ENCODE measurements at places on chromosomes 11 and 22.

- DNase-seq = no peak
Measured at GRCh38 chr11:123139206-123139605, 55.8 kb downstream of the CLMP start.

GRCh38 chr22:22674467-22674866 lies 30.1 kb downstream of the GGTLC2 start:
- DNase-seq = no peak

GRCh38 chr11:46387919-46388618 lies 3.5 kb downstream of the CHRM4 start:
- DNase-seq = no peak

GRCh38 chr22:37242395-37242918 lies 1.6 kb downstream of the RAC2 start:
- DNase-seq = peak; percentile 84

GRCh38 chr11:73576185-73576614 lies 21.7 kb downstream of the FAM168A start:
- DNase-seq = no peak

DNA sequence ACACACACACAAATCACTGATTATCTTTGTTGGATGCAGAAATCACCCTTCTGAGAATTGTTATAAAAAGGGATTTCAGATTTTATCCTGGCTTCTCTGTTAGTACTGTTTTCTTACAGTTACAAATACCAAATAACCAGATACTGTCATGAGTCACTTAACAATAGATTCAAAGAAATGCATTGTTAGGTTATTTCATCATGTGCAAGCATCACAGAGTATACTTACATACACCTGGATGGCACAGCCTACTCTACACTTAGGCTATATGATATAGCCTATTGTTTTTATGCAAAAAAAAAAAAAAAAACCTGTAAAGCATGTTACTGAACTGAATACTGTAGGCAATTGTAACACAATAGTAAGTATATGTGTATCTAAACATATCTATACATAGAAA lies 319.2 kb upstream of the ARHGAP42 start:
- DNase-seq = no peak

DNA sequence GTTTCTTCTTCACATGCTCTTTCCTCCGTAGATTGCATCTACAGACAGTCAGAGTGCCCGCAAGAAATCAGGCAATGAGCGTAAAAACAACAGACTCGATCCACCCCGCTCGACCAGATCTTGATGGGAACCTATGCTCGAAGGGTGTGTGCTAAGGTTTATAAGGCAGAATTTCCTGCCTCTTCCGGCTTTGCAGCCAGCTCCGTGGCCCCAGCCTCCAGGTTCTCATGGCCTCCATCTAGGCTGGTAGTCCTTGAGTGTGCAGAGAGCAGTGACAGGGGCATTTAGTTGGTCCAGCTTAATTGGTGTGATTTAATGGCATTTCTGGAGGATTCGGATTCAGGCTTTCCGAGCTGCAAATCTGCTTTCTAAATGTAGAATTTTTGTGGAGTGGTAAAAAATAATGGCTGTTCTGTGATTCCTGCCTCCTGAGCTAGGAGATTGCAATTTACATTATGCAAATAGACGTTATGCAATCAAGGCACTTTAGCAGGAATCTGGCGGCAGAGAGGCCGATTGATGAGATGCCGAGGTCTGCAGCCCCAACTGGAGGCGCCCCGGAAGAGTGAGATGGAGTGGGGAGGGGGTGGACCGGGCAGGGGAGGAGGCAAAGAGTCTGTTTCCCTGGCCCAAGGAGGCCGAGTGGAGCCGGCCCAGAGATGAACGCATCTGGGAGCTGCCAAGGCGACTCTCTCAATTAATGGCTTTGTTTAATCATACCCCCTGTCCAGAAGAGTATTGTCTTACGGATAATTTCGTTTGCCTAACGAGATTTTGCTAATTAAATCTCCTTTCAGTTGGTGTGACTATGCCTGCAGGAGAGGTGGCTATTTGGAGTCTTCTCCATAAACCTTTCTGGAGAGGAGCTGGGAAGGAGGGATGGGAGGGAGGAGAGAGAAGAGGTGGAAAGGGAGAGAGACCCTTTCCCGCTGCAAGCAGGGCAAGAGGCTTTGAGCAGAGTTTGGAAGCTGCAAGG lies 75.3 kb downstream of the PKNOX2 start:
- no peak for DNase-seq

GRCh38 chr11:88544656-88545280 lies 207.2 kb upstream of the CTSC start:
- no peak for DNase-seq

- DNase-seq = no peak
Measured at GRCh38 chr11:11916981-11917399, 75.2 kb downstream of the USP47 start.

GRCh38 chr22:49992921-49993648 lies 19.5 kb downstream of the IL17REL start:
- DNase-seq = peak; percentile 50

DNA sequence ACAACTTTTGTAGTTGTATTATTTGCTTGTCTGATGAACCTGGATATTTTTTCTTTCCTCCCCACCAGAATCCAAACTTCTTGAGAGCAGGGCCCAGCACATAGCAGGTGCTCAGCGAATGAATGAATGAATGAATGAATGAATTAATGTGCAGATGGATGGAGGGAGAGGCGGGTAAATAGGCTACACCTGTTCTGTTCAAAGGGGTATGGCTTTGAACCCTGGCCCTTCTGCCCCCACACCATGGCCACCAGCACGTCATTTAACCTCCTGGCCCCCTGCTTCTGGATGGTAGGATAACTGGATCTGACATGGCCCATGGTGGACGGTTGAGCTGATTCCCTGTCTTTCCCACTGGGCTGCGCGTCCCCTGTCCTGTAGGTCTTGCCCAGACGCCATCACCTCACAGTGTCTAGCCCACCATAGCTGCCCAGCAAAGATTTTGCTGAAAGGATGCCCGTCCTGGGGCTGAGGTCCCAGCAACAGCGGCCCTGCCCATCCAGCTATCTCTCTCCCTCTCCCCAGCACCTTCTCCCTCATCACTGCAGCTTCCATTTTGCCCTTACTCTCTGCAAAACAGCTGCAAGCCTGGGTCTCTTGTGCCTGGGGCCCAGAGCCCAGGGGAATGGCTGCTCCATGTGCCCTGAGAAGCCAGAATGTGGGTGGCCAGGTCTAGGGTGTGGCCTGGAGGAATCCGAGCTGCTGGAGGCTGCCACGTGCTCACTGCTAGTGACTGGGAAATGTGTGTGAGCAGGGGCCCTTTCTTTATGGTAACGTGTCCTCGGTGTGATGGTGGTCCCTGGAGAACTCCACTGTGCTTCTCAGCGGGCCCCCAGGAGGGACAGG lies 49.3 kb upstream of the LINC01488 start:
- DNase-seq = no peak

DNA sequence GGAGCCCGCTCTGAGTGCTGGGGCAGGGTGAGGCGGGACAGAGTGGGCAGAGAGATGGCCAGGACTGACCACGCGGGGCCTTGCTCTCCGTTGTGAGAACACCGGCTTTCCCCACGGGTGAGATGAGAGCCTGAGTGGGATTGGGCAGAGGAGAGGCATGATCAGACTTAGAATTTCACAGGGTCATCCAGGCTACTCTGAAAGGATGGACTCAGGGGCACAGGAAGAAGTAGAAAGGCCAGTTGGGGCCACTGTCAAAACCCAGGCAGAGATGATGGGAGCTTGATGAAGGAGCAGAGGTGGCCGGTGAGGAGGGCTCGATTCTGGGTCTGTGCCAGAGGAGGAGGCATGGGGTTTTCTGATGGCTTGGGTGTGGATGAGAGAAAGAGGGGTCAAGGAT lies 63.8 kb upstream of the NUP50 start:
- no peak for DNase-seq

GRCh38 chr11:85977751-85978160 lies 91.1 kb downstream of the PICALM start:
- DNase-seq = no peak

- no peak for DNase-seq
Measured at GRCh38 chr11:74397501-74398243, 561 bp downstream of the PGM2L1 start.

DNA sequence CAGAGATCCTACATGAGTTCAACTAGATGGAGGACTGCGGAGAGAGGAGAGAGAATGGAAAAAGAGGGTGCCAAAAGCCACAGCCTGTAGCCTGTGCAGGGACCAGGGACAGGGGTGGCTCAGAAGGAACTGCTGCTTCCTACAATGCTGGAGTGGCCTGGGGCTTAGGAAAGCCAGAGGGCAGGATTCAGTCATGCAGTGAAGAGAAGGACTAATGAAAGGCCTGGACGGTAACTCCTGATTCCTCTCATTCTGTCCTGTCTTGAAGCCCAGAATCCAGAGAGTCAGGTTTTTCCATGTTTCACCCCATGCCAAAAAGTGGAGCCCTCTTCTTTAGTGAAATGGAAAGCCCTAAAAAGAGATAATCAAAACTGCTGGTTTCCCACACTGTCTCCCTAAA lies 48.4 kb upstream of the INCENP start:
- DNase-seq = no peak

- DNase-seq = no peak
Measured at GRCh38 chr11:92711926-92712325, 257.5 kb upstream of the MTNR1B start.

GRCh38 chr22:38012604-38013072 lies 28.3 kb upstream of the SOX10 start:
- DNase-seq = no peak

DNA sequence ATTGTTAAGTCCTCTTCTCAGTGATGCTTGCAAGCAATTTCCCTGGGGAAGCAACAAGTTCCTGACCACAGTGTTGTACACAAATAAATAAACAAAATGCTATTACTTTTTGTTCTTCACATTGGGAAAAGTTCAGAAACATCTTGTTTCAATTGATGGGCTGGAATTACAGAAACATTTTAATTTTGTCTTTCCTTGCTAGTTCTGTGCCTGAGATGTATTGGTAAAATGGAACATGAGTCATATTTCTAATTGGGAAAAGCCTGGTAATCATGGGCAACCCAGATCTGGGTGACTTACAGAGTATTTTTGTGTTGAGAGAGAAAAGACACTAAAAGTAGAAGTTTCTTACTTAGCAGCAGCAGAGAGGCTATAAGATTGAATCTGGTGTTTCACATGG lies 576 bp upstream of the BLID start:
- DNase-seq = no peak

GRCh38 chr11:61613870-61614269 lies 33.0 kb upstream of the SYT7 start:
- no peak for DNase-seq

DNA sequence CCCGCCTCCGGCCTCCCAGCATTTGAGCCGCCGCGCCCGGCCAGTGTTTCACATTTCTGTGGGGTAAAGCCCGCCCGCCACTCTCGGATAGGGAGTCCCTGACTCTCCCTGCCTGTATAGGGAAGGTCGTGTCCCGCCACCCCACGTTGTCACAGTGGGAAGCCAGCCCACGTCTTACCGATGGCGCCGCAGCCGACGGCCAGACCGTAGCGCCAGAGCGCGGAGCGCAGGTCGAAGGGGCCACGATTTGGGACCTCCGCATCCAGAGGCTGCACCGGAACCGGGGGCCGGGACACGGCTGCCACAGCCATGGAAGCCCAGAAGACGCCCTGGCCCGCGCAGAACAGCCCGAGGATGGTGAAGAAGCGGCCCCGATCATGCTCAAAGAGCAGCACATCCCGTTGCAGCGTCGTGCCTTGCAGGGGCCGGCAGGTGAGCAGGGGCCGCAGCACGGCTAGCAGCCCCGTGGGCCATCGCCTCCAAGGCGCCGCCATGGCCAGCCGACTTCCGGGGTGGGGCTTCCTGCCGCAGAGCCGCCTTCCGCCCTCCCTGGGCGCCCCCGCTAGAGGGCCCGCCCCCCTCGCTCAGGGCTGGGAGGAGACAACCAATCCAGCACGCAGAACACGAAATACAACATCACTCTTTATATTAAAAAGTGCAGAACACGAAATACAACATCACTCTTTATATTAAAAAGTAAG lies at the start of gene TMEM223:
TMEM223 (minus strand) TSS at position 506 of the 701 bp plus-strand sequence; CDS start at position 494, 12 bp downstream.
- peak; percentile 87 for DNase-seq

DNA sequence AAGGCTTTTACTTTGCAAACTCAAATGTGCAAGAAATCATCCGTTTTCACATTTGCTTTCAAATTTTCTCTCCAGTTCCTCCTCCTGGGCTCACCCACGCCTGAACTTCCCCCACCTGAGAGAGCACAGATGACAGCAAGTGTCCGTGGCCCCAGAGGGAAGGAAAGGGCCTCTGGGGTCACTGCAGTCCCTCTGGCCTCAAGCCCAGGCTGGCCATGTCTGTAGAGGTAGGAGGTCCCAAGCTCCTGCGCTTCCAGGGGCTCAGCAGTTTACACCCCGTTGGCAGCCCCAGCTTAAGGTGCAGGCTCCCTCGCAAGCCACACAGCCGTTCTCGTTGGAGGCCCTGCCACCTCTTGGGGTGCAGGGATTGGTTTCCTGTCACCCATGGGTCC lies 40.5 kb upstream of the PRDM11 start:
- DNase-seq = no peak

GRCh38 chr22:35637254-35637653 lies 11.0 kb upstream of the APOL6 start:
- no peak for DNase-seq

GRCh38 chr11:54558919-54559318 lies 44.9 kb downstream of the OR4C46 start:
- no peak for DNase-seq

DNA sequence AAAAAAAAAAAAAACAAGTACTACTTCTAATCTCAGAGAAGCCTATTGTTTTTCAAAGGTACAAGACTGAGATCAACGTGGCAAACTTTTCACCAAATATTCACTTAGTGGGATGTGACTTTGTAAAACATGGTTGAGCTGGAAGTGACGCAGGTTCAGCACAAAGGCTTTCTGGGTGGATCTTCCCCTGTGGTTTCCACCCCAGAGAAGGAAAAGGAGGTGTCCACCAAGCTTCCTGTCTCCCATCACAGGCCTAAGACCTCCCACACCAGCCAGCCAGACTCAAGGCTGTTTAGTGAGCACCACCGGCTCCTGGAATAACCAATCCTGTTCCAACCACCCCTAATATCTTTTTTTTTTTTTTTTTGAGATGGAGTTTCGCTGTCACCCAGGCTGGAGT lies 5.7 kb downstream of the TMEM184B start:
- DNase-seq = no peak

All from activated CD4-positive, alpha-beta T cell treated with anti-CD3 and anti-CD28 coated beads for 24 hours (primary cell).